IPS-NIHi11 (cell line): ENCODE measurements at places on chromosomes 6 and 20.

- DNase-seq, result no peak
Measured at GRCh38 chr6:135871296-135871695, 19.8 kb downstream of the PDE7B start.

DNA sequence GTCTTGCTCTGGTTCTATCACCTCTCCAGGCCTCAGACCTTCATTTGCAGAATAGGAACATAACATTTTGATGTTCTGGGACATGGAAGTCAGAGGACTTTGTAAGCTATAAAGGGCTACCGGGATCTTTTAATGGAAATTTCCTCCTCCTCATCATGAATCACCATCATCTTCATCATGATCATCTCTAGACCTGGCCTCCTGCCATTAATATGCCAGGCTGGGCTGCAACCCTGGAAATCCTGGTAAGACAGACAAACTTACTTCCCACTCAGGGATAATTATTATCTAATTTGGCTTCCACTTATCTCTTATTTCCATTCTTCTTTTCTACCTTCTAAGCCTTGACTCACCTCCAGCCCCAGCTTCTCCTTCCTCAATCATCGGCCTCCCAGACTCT lies 41.0 kb upstream of the MRPS18A start:
- no peak for DNase-seq

DNA sequence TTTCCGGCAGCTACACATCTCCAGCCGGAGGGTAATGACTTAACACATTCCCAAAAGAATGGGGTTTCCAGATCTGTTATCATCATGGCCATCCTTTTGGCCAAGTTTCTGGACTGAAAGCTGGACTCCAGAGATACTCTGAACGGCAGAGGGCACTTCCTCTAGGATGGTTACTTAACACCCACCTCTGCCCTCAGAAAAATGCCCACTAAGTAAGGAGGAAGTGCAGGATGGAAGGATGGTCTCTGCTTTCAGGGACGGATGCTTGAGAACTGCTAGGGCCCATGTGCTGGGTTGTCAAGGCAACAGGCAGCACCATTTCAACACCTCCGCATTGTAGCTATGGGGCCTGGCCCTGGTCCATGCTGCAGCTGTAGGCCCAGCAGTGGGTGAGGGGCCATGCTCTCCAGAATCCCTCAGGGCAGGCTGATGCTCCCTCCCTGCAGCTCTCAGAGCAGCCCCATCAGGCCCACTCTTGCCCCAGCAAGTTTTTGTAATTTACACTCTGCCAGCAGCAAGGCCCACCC lies 16.5 kb upstream of the TGM3 start:
- DNase-seq, result no peak

GRCh38 chr6:105494688-105495087 lies 91.8 kb upstream of the PREP start:
- no peak for DNase-seq

- no peak for DNase-seq
Measured at GRCh38 chr6:106462923-106463557, 102.5 kb downstream of the CRYBG1 start.

DNA sequence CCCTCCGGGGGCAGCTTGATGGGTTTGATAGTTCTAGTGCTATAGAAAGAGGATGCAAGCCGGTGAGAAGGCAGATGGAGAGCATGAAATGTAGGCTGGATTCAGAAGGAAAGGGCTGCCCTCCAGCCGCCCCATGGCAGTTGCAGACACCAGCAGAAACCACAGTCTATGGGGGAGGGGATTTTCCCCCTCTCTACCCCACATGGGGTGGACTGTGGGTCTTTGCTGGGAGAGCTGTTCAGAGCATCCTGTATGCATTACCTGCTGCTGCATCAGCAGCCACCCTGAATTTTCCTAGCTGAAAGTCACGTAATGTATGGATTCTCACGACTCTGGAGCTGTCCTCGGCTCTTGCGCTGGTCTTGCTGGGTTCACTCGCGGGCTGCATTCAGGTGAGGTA lies 48.8 kb upstream of the CST5 start:
- DNase-seq, result no peak

GRCh38 chr6:131103901-131104300 lies 31.4 kb upstream of the AKAP7 start:
- DNase-seq, result no peak

GRCh38 chr6:44396968-44397367 lies 9.5 kb downstream of the CDC5L start:
- no peak for DNase-seq

GRCh38 chr6:7647504-7647903 lies 57.5 kb downstream of the SNRNP48 start:
- DNase-seq, result no peak

GRCh38 chr6:140897804-140898573 lies 1234.7 kb upstream of the GJE1 start:
- no peak for DNase-seq

GRCh38 chr6:89073014-89073620 lies 7.4 kb upstream of the PNRC1 start:
- DNase-seq, result no peak

DNA sequence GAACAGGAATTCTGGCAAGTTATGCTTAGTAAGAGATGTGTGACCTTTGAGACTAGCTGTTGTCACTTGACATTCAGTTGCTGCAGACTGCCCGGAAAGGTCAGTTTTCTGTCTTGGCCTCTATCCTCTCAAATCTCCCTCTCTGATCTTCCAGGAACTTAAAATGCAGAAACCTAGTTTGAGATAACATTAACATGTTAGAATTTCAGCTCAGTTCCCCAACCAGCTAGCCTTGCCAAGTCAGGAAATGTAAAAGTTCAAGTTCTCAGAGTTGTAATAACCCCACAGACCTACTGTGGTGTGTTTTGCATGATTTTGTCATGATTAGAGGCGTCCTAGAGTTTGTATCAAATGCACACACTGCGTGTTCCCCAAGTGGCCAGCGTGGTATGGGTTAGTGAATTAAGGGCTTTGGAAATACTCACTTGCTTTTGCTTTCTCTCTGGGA lies 46.6 kb downstream of the DUSP22 start:
- DNase-seq, result no peak

DNA sequence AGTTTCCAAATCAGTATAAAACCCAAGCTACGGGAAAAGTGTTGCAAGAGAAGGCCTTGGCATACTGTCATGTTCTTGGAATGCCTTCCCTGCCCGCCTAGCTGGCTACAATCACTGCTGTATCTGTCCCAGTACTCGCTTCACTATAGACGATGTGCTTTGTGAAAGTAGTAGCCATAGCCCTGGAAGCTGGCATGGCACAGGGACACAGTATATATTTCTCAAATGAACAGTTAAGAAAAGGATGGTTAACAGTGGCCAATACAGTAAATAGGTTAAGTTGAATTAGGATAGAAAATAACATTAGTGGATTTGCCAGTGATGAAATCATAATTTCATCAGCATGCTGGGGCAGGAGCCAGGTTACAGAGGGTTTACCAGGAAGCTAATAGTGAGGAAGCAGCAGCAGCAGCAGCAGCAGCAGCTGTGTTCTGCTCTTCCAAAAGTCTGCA lies 499.3 kb downstream of the CDKAL1 start:
- no peak for DNase-seq

DNA sequence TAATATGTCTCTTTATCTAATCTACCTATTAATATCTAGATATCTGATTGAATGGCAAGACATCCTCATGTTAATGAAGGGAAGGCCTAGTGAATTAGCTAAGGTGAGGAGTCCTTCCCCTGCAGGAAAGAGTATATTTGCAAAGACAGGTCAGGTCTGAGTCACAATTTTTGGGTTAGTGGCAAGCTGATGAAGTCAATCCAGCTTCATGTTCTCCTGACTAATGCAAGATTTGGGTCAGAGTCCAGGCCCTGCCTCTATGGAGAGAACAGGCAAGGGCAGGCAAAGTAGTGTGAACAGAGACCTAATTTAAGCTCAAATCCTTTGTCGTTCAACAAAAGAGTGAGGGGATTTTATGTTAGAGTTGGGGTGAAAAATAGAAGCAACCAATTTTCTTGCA lies 496.7 kb downstream of the BMP2 start:
- DNase-seq, result no peak

DNA sequence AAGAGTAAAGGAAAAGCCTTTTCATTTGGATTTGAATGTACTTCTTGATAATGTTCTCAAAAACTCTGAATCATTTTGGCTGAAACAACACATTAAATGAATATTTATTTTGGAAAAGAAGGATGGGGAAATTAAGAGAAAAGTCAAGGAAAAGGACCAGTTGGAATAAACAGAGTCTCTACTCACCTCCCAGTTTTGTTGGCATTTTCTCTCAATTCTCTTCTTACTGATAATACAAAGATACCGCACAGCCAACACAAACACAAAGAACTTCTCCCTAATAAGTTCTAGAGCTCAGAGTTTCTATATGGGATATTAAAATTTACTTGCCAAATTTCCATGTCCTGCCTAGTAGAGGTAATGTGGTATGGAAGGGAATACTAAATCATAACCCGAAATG lies 13.1 kb downstream of the EPM2A start:
- no peak for DNase-seq

DNA sequence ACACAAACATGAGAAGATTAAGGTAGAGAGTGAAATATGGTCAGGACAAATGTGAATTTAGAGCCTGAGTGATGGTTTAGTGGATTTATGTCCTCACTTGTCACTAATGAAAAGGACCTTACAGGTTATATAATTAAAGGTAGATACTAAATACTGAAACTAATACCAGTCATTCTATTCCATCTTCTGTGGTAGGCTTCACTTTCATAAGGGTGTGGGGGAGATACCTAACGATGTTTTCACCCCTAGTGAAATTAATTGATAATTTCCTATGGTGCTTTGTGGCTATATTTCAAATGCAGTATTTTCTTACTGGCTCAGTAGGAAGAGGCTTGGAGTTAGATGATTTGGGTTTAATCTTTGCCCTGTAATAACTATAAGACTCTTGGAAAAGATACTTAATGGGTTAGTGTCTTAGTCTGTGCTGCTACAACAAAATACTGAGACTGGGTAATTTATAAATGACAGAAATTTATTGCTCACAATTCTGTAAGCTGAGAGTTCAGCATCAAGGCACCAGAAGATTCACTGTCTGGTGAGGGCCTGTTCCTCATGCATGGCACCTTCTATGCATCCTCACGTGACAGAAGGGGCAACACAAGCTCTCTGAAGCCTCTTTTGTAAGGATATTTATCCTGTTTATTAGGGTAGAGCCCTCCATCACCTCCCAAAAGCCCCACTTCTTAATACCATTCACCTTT lies 21.3 kb downstream of the RNF217 start:
- no peak for DNase-seq

- DNase-seq, result no peak
Measured at GRCh38 chr20:460707-461106, 1.6 kb downstream of the TBC1D20 start.

DNA sequence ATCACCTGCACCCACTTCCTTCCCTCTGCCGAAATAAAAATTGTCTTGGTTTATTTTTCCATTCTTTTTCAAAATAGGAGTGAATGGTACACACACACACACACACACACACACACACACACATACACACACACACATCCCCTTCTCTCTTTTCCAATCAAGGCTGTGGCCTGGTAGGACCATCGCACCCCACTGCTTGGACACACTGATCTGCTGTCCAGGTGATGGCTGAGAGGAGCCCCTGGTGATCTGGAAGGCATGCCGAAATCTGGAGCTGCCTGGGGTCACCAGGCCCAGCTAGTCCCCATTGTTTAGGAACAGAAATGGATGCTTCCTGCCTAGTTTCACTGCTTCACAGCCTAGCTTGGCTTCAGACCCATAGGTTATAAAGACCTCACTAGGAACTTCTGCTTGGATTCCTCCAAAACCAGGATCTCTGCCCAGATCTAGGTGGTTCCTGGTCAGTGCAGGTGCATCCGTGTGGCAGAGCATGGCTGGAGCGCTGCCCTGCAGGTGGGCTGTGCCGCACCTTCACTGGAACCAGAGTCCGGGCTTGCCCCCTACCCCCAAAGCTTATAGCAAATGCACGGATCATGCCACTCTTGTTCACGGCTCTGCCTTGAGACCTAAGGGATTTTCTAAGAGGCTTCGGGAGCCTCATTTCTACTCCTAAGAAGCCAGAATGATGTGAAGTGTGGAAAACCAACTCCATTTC lies 42.9 kb upstream of the DACT2 start:
- no peak for DNase-seq

- no peak for DNase-seq
Measured at GRCh38 chr20:58797371-58798338, 53.0 kb downstream of the GNAS-AS1 start.

GRCh38 chr20:2006452-2007361 lies 12.8 kb upstream of the PDYN start:
- peak; percentile 70 for DNase-seq

- peak; percentile 47 for DNase-seq
Measured at GRCh38 chr6:26268659-26269402, 96.2 kb upstream of the BTN3A2 start.

DNA sequence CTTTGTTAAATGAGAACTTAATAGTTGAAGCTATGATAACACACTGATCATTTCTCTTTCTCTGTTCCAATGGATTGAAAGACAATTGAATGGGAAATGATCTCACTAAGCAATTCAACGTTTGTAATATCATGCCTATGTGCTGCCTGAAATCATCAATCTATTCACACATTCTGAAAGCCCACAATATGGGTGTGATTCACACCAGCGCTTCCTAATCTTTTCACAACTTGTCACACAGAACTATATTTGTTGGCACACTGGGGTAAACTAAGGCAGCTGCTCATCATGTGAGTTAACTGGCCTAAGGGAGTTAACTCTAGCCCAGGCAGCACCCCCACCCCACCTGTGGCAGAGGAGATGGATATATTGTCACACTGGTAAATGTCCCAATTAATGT lies 37.1 kb upstream of the UTRN start:
- DNase-seq, result no peak
